ENCODE measurements at places on chromosomes 16 and 17. TPM values are rescaled to one million over a fixed set of nuclear protein-coding genes. Genes with fewer than 3 reads are reported as not detected.

GRCh38 chr17:21228845-21229244 is 14.9 kb upstream of the TMEM11 start:
- H3K4me1 ChIP-seq: no peaks in the 10 kb centered on the region
- DNase-seq: no peak
- no peaks in the 10 kb centered on the region for H3K36me3 ChIP-seq
- H3K27me3 ChIP-seq: no peaks in the 10 kb centered on the region

DNA sequence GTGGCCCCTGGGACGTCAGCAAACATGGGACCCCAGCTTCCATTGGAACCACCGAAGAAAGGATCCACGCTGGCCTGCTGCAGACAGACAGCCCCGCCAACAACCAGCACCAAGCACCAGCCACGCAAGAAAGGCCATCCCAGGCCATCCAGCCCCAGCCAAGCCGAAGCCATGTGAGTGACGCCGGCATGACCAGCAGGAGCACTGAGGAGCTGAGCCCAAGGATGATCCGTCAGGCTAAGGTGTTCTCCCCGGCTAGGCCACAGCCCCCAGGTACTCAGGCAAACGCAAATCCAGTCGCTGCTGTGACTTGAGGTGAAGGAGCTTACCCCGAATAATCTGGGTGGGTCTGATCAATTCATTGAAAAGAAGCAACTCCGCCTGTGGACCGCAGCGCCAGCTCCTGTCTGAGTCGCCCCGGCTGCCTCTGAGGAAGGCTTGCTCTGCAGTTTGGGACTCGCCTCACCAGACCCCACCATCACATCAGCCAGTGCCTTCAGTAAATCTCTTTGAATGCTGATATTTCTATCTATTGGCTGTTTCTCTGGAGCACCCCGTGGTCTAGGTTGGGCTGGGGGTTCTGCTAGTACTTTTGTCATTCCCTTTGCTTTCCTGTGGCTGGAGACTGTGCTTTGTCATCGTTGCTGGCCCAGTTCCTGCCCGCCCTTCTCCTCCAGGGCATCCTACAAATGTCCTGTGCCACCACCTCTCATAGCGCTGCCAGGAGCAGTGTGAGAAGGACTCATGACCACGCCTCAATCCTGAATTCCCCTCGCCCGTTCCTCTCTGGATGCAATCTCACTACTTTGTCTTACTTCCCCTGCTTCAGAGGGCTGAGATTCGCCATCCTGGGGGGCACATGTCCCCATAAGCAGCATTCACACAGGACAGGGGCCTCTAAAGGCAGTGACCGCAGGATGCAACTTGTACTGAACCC is 8.1 kb upstream of the CBX2 start:
- no peaks in the 10 kb centered on the region for H3K27me3 ChIP-seq
- no peak overlapping the region for H3K4me3 ChIP-seq
- no peak for DNase-seq
- H3K36me3 ChIP-seq: no peaks in the 10 kb centered on the region
- no peak overlapping the region for H3K27ac ChIP-seq
- H3K4me1 ChIP-seq: no peaks in the 10 kb centered on the region

- no peaks in the 10 kb centered on the region for H3K36me3 ChIP-seq
- H3K27ac ChIP-seq: no peak overlapping the region
- no peak for DNase-seq
- H3K27me3 ChIP-seq: no peaks in the 10 kb centered on the region
- no peaks in the 10 kb centered on the region for H3K4me1 ChIP-seq
- H3K4me3 ChIP-seq: no peak overlapping the region
Observed at GRCh38 chr16:83110269-83110668, 483.5 kb downstream of the CDH13 start.

DNA sequence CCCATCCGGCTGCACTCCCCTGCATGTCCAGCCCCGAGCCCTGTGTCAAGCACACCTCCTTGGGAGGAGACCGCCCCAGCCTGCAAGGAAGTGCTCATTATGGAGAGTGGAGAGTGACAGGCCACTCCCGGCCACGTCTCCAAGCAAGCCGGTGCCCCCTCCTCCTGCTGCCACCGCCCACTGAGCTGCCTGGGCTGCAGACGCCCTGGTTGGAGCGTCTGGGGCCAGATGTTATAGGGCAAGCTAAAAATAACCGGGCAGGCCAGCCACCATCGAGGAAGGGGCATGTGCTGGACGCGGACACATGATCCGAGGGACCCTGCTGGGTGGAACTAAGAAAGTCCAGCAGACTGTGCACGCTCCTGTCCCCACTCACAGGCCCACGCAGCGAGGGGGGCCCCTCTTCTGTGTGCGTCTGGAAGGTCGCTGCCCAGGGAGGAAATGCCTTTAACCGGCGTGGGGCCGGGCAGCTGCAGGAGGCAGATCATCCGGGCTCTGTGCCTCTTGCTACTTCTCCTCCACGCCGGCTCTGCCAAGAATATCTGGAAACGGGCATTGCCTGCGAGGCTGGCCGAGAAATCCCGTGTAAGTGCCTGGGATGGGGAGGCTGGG is at the start of gene WFDC1:
Gene WFDC1 (plus strand): TSS at position 348 of the 612 bp plus-strand sequence. CDS start 94 bp downstream, at position 442.
- H3K27me3 ChIP-seq: peaks cover 6% of the 10 kb centered on the region
- no peak within 1 kb of the TSS for H3K27ac ChIP-seq
- H3K4me1 ChIP-seq: peaks cover 11% of the 10 kb centered on the region
- H3K4me3 ChIP-seq: no peak within 1 kb of the TSS
- DNase-seq: peak; percentile 37
- no peaks in the 10 kb centered on the region for H3K36me3 ChIP-seq

DNA sequence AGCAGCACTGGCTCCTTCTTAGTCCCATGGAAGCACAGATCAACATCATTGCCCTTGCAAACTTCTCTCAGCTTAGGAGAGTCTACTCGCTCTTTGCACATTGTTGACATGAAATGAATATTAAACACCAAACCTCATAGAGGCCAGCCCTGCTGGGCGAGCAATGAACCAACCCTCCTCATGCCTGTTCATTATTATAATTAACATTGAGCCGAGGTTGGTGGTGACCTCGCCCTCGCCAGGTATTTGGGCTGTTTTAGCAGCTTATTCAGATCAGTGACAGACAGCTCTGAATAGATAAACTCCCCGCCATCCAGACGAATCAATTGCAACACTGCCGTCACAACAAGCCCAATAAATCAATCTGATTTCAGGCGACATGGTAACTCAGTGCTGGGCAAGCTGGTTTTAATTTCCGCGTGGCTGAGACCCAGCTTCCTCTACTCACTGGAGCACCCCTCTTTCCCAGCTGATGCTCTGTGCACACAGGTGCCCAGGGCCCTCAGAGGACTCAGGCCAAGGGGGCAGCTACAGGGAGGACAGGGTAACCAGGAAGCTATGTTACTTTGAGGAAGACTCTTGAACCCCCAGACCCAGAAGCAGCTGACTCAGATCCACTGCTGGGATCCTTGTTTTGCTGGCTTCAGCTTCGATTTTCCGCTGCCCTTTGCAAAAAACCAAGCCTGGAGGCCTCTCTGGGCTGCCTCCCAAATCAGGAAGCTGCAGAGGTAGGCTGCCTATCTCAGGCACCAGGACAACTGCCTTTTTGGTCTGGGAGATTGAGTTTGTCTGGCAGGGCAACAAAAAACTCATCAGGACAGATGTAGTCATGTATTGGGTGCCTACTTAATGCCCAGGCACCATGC is 10.7 kb upstream of the SEZ6 start:
- no peak overlapping the region for H3K4me3 ChIP-seq
- peaks cover 35% of the 10 kb centered on the region for H3K4me1 ChIP-seq
- no peaks in the 10 kb centered on the region for H3K36me3 ChIP-seq
- peaks cover 11% of the 10 kb centered on the region for H3K27me3 ChIP-seq
- no peak overlapping the region for H3K27ac ChIP-seq

GRCh38 chr17:13920413-13920812 is 148.9 kb upstream of the COX10 start:
- no peaks in the 10 kb centered on the region for H3K4me1 ChIP-seq
- no peak overlapping the region for H3K4me3 ChIP-seq
- no peak for DNase-seq
- H3K27ac ChIP-seq: no peak overlapping the region
- no peaks in the 10 kb centered on the region for H3K27me3 ChIP-seq

GRCh38 chr17:76428511-76428910 is 24.4 kb downstream of the UBE2O start:
- no peak overlapping the region for H3K4me3 ChIP-seq
- DNase-seq: no peak
- H3K27me3 ChIP-seq: no peaks in the 10 kb centered on the region
- no peak overlapping the region for H3K27ac ChIP-seq

DNA sequence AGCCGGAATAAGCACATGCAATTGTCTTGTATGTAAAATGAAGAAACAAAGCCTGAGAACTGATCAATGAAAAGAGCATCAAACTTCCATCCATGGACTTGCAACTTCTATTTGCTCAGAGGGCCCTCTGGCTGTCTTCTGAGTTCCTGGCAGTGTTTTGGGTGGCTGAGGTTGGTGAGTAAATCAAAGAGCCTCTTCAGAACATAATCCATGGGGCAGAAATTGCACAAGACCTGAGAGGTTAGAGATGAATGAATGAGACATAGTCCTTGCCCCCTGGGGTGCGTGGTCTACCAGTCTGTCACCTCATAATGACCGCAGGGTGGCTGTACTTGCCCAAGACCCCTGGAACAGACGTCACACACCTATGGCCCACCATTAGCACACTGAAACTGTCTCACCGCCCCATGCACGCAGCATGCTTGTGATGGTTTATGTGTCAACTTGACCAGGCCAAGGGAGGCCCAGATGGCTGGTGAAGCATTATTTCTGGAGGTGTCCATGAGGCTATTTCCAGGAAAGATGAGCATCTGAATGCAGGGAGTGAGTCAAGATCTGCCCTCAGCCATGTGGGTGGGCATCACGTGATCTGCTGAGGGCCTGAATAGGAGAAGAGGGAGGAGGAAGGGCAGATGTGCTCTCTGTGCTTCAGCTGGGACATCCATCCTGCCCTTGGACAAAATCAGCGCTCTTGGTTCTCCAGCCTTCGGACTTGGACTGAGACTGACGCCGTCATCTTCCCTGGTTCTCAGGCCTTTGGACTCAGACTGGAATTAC is 8.3 kb downstream of the PIK3R6 start:
- H3K36me3 ChIP-seq: no peaks in the 10 kb centered on the region
- no peak overlapping the region for H3K27ac ChIP-seq
- no peaks in the 10 kb centered on the region for H3K27me3 ChIP-seq
- H3K4me3 ChIP-seq: no peak overlapping the region

- H3K4me1 ChIP-seq: no peaks in the 10 kb centered on the region
Observed at GRCh38 chr16:20956319-20956718, 55.7 kb downstream of the LYRM1 start.

DNA sequence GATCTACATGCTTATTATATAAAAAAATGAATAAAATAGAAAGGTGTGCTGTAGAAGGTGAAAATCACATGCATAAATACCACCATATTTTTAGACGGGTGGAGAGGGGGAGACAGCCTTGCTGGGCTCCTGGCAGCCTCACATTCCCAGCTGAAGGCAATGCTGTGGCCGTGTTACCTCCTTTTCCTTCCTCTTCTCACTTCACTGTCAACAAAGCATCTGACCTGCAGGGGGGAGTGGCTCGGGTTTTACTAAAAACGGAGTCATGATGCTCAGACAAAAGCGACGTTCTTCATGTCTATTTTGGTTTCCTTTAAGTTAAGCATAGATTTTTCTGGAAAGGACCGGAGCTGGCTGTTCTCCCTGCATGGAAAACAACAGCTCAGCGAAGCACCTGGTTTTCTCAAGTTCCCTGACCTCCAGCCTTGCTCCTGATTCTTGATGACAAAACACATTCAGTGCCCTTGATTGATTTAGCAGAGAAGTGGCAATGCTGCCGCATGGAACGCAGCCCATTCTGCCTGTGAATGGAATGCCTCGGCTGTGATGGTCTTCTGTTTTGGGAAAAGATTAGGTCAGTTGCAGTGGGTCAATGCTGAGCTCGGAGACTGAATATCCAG is 5.5 kb upstream of the RPTOR start:
- peaks cover 27% of the 10 kb centered on the region for H3K27me3 ChIP-seq
- H3K27ac ChIP-seq: no peak overlapping the region
- H3K4me1 ChIP-seq: no peaks in the 10 kb centered on the region
- peak; percentile 45 for DNase-seq

GRCh38 chr16:49828533-49829267 is 27.2 kb downstream of the ZNF423 start:
- H3K27ac ChIP-seq: no peak overlapping the region
- H3K4me1 ChIP-seq: peaks cover 57% of the 10 kb centered on the region
- H3K27me3 ChIP-seq: no peaks in the 10 kb centered on the region

DNA sequence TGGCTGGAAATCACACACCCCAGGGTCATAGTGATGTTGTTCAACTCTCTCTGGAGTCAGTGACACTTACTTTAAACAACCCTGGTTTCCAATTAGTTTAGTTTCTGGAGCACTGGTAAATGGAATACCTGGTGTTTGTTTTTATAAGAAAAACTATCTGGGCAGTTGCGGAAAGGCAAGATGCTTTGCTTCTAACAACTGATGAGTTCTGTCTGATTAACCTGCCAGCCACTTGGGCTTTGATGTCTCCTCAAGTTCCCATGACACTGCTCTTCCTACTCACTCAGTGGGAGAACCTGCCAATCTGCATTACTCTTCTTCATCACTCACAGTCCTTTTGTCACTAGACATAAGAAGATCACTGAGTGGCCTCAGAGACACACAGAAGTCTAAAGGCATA is 78.7 kb upstream of the MTMR4 start:
- H3K4me1 ChIP-seq: peaks cover 4% of the 10 kb centered on the region
- H3K36me3 ChIP-seq: no peaks in the 10 kb centered on the region
- no peak for DNase-seq
- H3K4me3 ChIP-seq: no peak overlapping the region
- H3K27me3 ChIP-seq: no peaks in the 10 kb centered on the region
- H3K27ac ChIP-seq: no peak overlapping the region

DNA sequence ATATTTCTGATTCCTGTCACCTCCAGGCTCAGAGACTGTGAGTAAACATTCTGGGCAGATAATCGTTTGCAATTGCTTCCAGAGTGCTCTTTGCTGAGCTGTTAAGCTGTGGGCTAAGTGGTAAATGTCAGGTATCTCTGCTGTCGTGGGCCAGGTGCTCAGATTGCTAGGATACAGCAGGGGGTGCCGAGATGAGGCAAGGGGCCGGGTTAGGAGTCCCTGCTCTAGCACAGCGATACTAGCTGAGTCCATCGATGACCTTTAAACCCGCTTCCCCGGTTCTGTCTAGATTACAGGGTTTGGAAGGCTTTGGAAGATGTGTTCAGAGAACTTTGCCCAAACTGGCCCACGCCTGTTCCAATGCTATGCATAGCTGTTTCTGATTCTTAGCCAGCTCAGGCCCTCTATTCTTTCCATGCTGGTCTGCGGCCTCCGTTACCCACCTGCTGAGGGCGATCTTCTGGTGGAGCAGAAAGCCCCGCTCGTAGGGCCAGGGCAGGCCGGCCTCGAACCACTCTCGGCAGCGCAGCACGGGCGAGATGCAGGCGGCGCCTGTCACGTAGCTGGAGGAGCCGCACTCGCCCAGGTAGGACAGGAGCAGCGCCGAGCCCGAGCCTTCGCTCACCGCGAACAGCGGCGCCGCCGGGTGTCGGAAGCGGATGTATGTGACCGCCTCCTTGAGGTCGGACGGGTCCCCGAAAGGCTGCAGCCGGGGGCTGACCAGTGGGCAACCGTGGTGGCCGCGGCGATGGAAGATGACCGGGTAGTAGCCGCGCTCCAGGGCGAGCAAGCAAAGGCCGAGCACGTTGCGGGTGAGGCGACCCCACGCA is 979 bp downstream of the ABHD15 start:
- peak overlapping the region; percentile 71 for H3K4me3 ChIP-seq
- H3K36me3 ChIP-seq: no peaks in the 10 kb centered on the region
- no peak overlapping the region for H3K27ac ChIP-seq
- peaks cover 42% of the 10 kb centered on the region for H3K27me3 ChIP-seq
- peak; percentile 78 for DNase-seq

- H3K27ac ChIP-seq: no peak overlapping the region
- no peaks in the 10 kb centered on the region for H3K36me3 ChIP-seq
- DNase-seq: peak; percentile 89
- H3K27me3 ChIP-seq: no peaks in the 10 kb centered on the region
Observed at GRCh38 chr16:87461466-87461991, 31.3 kb downstream of the ZCCHC14 start.

The ARMC5 gene
- total RNA-seq: 5.4 TPM

The KRTAP1-5 gene
- not detected for total RNA-seq

The GAST gene
- not detected for total RNA-seq

The KIF2B gene
- total RNA-seq: not detected

The CACNA1G gene
- 1.6 TPM for total RNA-seq

The KNOP1 gene
- 130 TPM for total RNA-seq

Data from neural progenitor cell (in vitro differentiated cells).